ENCODE measurements at places on chromosomes 11 and 22.

DNA sequence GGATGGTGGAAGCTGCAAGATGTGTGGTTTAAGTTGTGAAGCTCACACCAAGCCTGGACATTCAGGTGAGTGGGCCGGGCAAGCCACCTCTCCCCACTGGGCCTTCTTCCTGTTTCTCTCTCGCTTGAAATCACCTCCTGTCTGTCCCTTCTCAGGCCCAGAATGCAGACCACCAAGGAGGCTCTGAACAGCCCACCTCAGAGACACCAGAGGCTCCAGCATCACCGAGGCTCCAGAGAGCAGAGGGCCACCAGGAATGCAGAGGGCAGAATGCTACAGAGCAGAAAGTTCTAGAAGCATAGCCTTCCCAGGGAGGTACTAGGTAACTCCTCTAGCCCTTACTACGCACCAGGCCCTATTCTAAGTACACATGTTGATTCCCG is 14.8 kb upstream of the IL2RB start:
- DNase-seq: no peak

GRCh38 chr11:2813141-2813908 is 72.2 kb downstream of the CDKN1C start:
- DNase-seq: no peak

GRCh38 chr11:46484101-46484500 is 92.5 kb upstream of the CHRM4 start:
- DNase-seq: no peak

- no peak for DNase-seq
Observed at GRCh38 chr22:17481424-17481823, 81.9 kb upstream of the SLC25A18 start.

DNA sequence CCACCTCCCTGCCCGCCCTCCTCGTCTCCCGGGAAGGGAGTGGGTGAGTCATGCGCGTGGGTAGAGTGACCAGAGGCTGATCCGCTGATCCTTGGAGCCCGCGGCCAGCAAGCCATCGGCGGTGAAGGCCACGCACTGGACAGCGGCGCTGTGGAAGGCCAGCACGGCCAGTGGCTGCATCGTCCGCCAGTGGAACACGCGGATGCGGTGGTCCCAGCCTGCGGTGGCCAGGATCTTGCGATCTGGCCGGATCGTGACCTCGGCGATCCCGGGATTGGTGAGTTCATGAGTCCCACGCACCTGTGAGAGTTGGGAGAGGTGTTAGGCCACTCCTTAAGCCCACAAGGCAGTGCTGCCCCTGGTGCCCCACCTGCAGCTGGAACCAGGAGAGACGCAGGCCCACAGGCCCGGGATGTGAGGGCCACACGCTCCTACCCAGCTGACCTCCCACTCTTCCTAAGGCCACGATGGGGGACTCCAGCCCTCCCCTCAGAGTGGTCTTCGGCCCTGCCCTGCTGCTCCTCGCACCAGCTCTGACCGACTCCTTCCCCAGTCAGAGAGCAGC is 28.2 kb downstream of the TBX1 start:
- DNase-seq: no peak

GRCh38 chr11:121648306-121648705 is 195.5 kb upstream of the SORL1-AS1 start:
- DNase-seq: no peak

DNA sequence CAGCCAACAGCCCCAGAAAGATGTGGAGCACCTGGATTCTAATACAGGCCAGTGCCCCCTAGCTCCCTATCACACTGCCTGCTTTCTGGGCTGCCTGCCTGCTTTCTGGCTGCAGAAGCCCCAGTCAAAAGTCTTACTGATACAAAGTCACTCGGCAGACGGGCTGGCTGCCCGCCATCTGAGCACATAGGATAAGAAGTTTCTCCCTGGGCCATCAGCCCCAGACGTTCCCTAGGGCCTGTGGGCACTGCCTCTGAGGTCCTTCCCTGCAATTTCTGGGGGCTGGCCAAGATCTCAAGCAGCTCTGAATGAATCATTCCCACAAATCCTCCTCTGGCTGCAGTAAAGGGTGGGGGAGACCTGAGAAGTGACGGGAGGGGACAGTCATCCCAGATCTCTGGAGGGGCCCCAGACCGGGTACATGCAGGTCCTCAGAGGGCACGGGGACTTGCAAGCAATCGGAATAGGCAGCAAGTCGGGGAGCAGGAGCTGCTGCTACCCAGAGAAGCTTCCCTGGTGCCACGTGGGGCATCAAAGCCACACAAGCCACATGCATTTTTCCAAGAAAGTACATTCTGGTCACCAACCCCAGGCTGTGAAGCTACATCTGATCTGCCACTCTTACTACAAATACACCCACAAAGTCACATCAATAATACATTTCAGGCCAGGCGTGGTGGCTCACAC is 4.7 kb downstream of the TPST2 start:
- no peak for DNase-seq

- no peak for DNase-seq
Observed at GRCh38 chr11:12270817-12271216, 106.6 kb upstream of the PARVA start.

- no peak for DNase-seq
Observed at GRCh38 chr11:86803136-86804045, 3.0 kb downstream of the PRSS23 start.
